NCI-H187 (cell line): ENCODE measurements at places on chromosomes 4 and X.

- no peak for DNase-seq
Measured at GRCh38 chrX:129842510-129843208, 1.0 kb downstream of the ZDHHC9 start.

DNA sequence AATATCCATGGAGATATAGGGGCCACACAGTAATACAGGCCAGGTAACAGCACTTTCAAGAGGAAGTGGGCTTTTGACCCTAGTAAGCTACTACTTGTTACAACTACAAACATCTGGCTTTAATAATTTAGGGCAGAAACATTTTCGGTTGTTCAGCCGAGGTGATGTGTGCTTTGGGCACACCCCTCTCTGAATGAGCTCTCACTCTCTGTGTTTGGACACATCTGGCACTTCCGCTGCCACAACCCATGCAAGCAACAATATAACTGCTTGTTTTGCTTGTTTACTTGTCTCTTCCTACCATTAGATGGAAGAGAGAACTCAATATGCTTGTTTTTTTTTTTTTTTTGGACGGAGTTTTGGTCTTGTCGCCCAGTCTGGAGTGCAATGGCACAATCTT, 277.2 kb downstream of the HS3ST1 start:
- no peak for DNase-seq

DNA sequence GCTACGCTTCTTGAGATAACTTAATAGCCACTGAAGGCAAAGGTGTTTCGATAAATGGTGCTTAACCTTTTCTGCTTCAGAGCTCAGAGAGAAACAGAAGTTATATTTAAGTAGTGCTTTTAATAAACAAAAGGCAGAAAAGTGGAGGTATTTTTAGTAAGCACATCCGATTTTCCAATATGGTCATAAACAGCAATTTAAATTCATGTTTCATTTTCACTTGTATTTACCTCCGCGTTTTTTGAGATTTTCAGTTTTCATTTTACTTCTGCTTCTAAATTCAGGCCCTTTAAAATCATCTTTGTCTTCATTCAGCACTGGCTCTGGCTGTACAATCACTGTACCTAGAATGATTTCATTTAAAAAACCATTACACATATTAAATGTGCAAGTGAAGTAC, 92.4 kb downstream of the ATRX start:
- DNase-seq: no peak

DNA sequence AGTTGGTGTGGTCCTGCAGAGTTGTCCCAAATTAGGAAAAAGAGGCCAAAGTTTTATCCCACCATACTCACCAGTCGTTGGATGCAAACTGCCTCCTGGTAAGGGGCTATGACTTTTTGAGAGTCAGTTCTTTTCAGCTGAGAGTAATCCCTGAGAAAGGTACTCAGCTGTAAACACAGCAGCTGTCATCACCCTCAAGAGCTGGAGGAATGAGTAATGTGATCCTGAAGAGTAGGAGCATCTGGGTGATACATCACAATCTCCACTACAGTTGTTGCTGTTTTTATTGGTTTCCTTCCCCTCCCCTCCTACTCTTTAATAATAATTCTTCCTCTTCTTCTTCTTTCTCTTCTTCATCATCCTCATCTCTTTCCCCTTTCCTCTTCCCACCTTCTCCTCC, 5.7 kb downstream of the MAGEE1 start:
- DNase-seq: no peak

- no peak for DNase-seq
Measured at GRCh38 chrX:39137363-39137954, 336.2 kb downstream of the MID1IP1 start.

- DNase-seq: no peak
Measured at GRCh38 chrX:41082783-41083182, 2.5 kb upstream of the USP9X start.

DNA sequence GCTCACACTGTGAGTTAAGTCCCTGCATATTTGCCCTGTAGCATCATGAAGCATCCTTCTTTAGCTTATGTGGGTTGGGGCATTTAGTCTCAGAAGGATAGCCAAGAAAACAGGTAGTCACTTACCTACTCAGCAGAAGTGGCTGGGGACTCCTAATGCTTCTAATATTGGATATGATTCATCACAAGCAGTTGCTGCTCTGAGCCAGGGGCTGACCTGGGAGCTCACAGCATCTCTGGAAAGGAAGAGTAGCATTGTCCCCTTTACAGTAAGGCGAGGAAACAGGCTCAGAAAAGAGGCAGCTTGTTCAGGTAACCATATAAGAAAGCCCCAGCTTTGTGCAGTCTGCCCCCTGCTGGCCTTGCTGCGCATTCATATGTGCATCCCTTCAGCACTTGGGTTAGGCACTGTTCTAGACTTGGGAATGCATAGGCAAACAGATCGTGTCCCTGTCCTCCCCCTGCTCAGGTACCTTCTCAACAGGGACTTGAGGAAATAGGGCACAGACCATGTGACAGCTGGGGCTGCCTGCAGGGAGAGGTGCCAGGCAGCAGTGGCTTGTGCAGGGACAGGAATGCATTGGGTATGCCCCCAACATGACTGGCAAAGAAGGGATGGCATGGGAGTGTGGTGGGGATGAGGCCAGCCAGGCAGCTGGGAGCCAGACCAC, 35.7 kb upstream of the TBC1D14 start:
- peak; percentile 12 for DNase-seq

DNA sequence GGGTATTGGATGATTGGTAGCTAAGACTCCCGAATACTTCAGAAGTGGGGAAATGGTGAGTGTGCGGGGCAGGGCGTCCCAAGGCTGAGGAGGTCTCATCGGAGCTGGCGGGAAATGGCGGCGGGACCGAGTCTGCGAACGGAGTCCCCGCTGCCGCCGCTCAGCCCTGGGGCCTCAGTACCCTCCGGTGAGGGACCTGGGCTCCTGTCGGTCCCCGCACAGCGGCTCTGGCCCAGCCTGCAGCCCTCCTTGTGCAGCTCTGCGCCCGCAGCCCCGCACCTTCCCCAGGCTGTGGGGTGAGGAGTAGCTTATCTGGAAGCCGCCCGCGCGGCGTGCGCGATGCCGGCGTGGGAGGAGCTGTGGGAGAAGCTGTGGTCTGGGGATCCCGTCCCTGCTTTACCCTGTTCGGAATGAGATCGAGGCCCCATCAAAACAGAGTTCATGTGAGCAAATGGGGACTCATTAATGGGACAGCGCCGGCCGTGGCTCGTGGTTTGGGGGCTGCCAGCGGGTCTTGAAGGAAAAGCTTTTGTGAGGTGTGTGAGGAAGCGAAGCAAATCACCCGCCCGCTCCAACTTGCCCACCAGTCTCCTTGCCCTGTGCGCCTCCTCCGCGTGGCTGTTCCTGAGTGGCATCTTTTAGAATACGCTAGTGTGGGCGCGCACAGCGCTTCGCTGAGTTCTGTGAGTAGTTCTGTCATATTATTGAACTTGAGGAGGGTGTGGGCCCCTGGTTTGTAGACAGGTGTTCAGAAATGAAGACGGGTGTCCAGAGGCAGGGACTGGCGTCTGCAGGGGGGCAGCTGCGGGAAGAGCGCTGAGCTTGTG, 531 bp downstream of the ZNF141 start:
- DNase-seq: no peak

GRCh38 chr4:124111922-124112321, 600.6 kb downstream of the ANKRD50 start:
- no peak for DNase-seq

DNA sequence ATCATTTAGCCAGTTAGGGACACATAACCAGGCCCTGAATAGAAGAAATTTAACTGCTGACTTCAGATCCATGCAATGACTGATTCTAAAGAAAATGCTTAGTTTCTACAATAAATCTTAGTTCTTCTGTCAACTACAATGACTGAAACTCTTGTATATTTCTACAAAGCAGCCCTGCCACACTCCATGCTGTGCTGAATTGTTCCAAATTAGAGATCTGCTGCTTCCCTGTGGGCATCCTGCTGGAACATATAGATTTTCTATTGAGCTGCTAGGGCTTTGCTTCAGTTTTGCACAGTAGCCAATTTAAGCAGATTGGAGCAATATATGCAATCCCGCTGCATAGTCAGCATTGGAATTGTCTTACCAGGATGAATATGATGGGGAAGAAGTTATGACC, 312.8 kb upstream of the SMIM31 start:
- DNase-seq: no peak

GRCh38 chrX:124113621-124114600, 152.4 kb downstream of the STAG2 start:
- DNase-seq: no peak

GRCh38 chr4:117664706-117665444, 369.4 kb upstream of the NDST3 start:
- no peak for DNase-seq

DNA sequence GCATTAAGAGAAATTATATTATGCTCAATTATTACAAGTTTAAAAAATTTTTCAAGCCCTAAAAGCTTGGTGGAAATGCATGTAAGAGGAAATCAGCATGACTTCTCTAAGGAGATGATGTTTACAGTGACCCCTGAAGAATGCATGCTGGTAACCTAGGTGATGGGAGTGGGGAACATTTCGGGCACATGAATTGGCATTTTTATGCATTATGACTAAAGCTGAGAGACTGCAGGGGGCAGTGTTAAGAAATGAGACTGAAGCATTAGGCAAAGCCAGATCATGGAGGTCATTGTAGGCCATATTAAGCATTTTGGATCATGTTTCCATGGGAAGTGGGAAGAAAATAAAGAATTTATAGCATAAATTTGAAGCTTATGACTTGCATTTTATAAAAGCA, 421.3 kb downstream of the FAT4 start:
- DNase-seq: no peak

DNA sequence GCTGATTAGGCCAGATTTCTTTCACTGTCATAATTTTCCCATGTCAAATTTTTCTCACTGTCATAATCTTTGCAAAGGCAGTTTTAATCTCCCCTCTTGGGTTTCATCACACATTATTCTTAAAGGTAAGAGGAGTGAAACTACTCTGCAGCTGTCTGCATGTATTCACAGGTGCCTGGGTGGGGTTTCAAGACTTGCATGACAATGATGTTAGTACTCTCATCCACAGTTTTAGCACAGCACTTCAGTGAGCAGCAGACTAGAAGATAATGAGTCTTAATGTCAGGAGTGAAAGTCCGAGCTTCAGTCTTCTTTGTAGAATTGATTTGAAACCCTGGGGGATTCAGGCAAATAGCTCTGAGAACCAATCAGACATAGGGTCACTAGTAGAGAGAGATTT, 182.5 kb upstream of the GALNT7 start:
- DNase-seq: peak; percentile 26

DNA sequence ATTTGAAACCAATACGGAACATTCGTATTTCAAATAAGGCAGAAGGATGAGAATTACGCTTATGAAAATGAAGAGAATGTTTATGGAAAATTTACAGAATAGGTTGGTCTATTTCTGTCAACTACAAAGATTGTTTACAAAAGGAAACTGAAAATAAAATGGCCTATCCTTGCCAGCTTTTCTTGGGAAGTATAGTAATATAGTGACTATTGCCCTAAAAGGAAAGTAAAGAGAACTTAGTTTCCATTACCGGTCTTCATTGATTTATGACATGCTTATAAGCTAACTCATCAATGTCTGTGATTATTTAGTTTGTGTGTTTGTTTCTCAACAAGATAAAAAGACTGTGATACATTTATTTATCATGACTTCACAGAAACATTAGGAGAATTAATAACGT, 2.9 kb upstream of the SPRY1 start:
- no peak for DNase-seq

GRCh38 chr4:57344296-57344695, 234.1 kb upstream of the IGFBP7 start:
- no peak for DNase-seq

DNA sequence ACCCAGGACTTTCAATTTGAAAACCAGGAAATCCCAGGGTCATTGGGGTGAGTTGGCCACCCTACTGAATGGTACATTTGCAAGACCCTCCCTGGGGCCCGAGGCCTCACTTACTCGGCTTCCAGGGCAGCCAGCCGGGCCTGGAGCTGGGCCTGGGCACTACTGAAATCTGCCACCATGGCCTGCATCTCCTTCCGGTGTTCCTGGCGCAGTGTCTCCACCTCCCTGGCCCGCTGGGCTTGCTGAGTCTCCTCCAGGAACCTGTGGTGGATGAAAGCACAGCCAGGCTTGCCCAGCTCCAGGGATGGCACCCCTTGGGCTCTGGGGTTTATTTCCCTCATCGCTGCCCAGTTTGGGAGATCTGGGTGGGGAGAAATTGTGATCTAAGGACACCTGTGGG, 24.7 kb downstream of the MED28 start:
- DNase-seq: no peak

DNA sequence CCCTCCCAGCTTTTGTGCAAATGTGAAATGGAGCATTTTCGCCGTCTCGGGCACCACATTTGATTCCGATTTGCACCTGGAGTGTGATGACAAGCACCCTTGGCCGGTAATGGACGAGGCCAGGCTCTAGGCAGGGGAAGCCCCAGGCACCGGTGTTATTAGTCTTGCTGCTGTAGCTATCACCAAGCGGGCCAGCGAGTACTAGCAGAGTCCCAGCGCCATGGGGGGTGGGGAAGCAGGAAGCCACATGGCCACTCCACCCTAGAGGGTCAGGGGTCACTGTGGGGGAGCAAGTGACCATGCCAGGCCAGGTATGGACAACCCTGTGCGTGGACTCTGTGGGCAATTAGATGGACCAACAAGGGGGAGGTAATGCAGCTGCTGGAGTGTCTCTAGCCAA, 88.8 kb downstream of the CPZ start:
- no peak for DNase-seq
